Activated CD4-positive, alpha-beta memory T cell treated with anti-CD3 and anti-CD28 coated beads, Interleukin-2, amount 10 ng/mL, durations not matched to agents 7 days and 5 days (primary cell): ENCODE measurements at places on chromosomes 3 and 15. TPM values are rescaled to one million over a fixed set of nuclear protein-coding genes. Genes with fewer than 3 reads are reported as not detected.

The CILP gene
- not detected for total RNA-seq

GRCh38 chr3:150545419-150546225 is 674 bp downstream of the SERP1 start:
- H3K4me1 ChIP-seq, result peaks cover 61% of the 10 kb centered on the region
- no peaks in the 10 kb centered on the region for H3K27me3 ChIP-seq
- H3K27ac ChIP-seq, result peak overlapping the region; percentile 97
- H3K4me3 ChIP-seq, result peak overlapping the region; percentile 85

The ANKRD34C gene
- not detected for total RNA-seq

DNA sequence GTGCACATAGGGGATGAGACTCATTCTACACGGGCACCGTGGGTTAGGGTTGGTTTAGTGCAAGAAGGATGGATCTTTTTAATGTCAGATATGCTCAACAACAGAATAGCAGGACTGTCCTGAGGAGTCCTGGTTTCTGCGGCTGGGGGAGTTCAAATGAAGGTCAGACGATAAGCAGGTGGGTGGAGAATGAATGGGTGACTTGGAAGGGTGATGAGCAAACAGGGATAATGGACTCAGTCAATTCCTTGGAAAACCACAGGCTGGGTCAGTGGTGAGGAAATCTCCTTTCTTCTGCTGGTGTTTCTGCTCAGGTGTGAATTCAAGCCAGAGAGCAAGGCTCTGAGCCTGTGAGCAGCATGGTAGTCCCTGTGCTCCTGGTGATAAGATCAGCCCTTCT is 59.9 kb downstream of the MESD start:
- H3K4me1 ChIP-seq, result peaks cover 4% of the 10 kb centered on the region
- H3K36me3 ChIP-seq, result no peaks in the 10 kb centered on the region
- no peak overlapping the region for H3K4me3 ChIP-seq

GRCh38 chr3:33579178-33579510 is 138.9 kb downstream of the CLASP2 start:
- H3K4me3 ChIP-seq, result no peak overlapping the region
- no peak overlapping the region for H3K27ac ChIP-seq
- H3K4me1 ChIP-seq, result no peaks in the 10 kb centered on the region
- no peaks in the 10 kb centered on the region for H3K36me3 ChIP-seq
- H3K27me3 ChIP-seq, result no peaks in the 10 kb centered on the region

The LDHAL6B gene
- total RNA-seq, result not detected

GRCh38 chr3:138477801-138478200 is 43.4 kb downstream of the ESYT3 start:
- H3K36me3 ChIP-seq, result no peaks in the 10 kb centered on the region
- H3K4me1 ChIP-seq, result no peaks in the 10 kb centered on the region
- H3K4me3 ChIP-seq, result no peak overlapping the region
- peaks cover 6% of the 10 kb centered on the region for H3K27me3 ChIP-seq

The SCAANT1 gene
- total RNA-seq, result not detected

GRCh38 chr15:33985751-33986150 is 17.5 kb downstream of the CHRM5 start:
- no peak overlapping the region for H3K4me3 ChIP-seq
- DNase-seq, result no peak
- no peaks in the 10 kb centered on the region for H3K27me3 ChIP-seq

DNA sequence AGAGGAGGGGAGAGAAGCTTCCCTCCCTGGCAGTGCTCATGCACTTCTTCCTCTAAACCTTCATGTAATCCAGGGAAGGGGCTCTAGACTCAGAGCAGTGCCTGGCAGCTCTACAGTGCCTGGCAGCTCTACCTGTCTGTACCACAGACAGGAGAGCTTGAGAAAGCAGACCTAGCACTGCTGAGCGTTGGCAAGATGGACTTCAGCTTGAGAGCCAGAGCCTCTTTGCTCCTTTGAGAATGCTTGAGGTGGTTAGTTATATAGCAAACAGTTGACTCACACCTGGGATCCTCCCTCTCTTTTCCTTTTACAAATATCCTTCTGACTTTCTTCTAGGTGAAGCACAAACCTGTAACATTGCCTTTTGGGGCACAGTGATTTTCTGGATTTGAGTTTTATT is 20.9 kb downstream of the FBXO22 start:
- no peak for DNase-seq
- no peaks in the 10 kb centered on the region for H3K27me3 ChIP-seq

DNA sequence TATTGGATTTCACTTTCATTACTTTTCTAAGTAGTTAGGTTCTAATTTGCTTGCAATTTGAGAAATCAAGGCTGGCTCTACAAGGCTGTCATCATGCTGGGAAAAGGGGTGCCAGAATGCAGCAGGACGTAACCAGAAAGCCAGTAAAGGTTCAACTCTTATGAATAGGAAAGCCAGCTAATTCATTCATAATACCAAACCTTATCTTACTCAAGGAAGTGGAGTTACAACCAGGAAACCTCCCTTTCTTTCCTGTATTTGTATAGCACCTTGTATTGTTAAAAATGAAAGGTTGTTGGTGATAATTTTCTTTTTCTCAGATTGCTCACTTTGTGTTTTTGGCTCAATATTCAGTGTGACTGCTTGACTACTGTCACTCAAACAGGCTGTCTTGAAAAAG is 109.4 kb downstream of the FILIP1L start:
- H3K27ac ChIP-seq, result no peak overlapping the region
- no peak for DNase-seq
- H3K36me3 ChIP-seq, result no peaks in the 10 kb centered on the region
- H3K4me1 ChIP-seq, result peaks cover 2% of the 10 kb centered on the region
- no peak overlapping the region for H3K4me3 ChIP-seq

The RHCG gene
- total RNA-seq, result not detected

DNA sequence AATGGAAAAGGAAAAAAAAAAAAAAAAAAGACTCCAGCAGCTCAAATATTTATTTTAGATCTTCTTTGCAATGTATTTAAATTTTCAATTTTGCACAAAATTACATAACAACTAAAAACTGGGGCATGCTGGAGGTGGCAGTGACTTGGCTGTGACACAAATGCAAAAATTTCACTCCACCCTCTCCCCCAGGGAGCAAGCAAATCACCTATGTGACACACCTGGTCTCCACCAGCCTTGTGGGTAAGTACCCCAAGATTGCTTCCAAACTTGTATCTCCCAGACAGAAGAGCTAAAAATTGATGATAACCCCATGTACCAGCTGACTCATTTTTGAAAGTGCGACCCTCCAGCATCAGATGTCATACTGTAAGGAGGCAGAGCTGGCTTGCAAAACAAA is 32.0 kb downstream of the UBE3A start:
- H3K27ac ChIP-seq, result no peak overlapping the region
- no peak for DNase-seq
- H3K27me3 ChIP-seq, result no peaks in the 10 kb centered on the region
- peaks cover 63% of the 10 kb centered on the region for H3K36me3 ChIP-seq
- peaks cover 10% of the 10 kb centered on the region for H3K4me1 ChIP-seq

The NR2F2 gene
- not detected for total RNA-seq

GRCh38 chr3:146650691-146651442 is 45.7 kb upstream of the PLSCR5 start:
- H3K4me3 ChIP-seq, result no peak overlapping the region
- no peak overlapping the region for H3K27ac ChIP-seq
- H3K36me3 ChIP-seq, result no peaks in the 10 kb centered on the region
- H3K27me3 ChIP-seq, result no peaks in the 10 kb centered on the region
- DNase-seq, result no peak
- H3K4me1 ChIP-seq, result no peaks in the 10 kb centered on the region

GRCh38 chr15:26866298-26867199 is at the start of gene GABRA5:
GABRA5 (plus strand) TSS chr15:26867062; CDS start chr15:26869249, 2,187 bp downstream.
- H3K36me3 ChIP-seq, result no peaks in the 10 kb centered on the region
- H3K27me3 ChIP-seq, result peaks cover 18% of the 10 kb centered on the region
- H3K4me3 ChIP-seq, result no peak within 1 kb of the TSS
- DNase-seq, result no peak

GRCh38 chr3:97464035-97464434 is 300.5 kb upstream of the ARL6 start:
- H3K36me3 ChIP-seq, result no peaks in the 10 kb centered on the region
- no peak overlapping the region for H3K27ac ChIP-seq
- H3K27me3 ChIP-seq, result no peaks in the 10 kb centered on the region
- no peak for DNase-seq

The ADGRG7 gene
- not detected for total RNA-seq
